ENCODE measurements at places on chromosomes 5 and 9.

GRCh38 chr9:8447601-8448000 is 648.0 kb upstream of the DMAC1 start:
- DNase-seq, result no peak

DNA sequence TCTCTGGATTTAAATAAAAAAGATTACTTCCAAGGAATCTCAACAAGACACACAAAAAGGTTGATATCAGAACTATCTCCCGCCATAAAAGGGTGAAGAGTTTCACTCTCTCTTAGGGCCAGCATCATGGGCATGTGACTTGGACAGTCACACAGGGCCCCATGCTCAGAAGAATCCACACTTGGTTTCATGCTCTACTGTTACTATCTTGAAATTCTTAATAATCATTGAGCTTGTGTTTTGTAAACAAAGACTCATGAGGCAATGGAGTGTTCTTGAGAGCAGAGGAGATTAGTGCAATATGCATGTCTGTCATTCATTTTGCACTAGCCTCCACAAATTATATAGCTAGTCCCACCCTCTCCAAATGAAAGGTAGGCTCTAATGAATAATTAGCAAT is 58.4 kb downstream of the HMHB1 start:
- DNase-seq, result no peak

GRCh38 chr9:29118555-29118954 is 1545.3 kb upstream of the C9orf72 start:
- DNase-seq, result no peak

GRCh38 chr9:121556580-121556979 is 56.9 kb upstream of the GGTA1 start:
- DNase-seq, result no peak

DNA sequence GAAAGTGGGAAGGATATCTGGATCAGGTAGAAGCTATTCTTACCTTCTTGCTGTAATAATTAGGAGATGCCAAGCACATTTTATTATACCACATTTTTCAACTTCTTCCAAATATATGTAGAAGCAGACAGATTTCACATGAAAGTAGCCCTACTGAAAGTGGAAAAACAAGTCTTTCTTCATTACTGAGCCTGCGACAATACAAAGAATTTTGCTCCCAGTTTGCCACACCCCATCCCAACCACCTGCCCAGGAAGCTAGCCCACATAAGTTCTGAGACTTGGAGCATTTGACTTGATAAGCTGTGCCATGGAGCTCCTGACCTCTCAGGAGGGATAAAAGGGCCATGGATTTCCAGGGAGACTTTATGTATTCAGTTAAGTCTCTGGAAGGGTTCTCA is 249.1 kb upstream of the ADCY2 start:
- no peak for DNase-seq

- DNase-seq, result no peak
Measured at GRCh38 chr5:25763781-25764180, 1119.0 kb upstream of the CDH10 start.

DNA sequence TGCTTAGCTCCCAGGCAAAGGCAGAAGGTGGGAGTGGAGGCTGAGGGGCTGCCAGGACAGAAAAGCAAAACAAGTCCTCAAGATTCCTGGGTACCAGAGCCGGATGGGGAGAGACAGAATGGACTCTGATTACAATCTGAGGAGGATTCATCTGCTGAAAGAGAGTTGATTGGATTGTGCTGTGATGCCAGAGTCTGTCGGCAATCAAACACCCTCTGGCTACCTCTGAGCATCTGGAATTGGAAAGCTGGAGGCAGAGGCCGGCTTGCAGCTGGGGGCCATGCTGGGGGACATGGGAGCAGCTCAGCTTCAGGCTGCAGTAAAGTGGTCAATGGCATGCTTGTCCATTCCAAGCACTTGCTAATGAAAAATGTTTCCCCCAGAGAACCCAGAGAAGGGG is 59.3 kb downstream of the ASTN2 start:
- no peak for DNase-seq

- DNase-seq, result peak; percentile 64
Measured at GRCh38 chr5:14665101-14665822, 744 bp downstream of the OTULIN start.

DNA sequence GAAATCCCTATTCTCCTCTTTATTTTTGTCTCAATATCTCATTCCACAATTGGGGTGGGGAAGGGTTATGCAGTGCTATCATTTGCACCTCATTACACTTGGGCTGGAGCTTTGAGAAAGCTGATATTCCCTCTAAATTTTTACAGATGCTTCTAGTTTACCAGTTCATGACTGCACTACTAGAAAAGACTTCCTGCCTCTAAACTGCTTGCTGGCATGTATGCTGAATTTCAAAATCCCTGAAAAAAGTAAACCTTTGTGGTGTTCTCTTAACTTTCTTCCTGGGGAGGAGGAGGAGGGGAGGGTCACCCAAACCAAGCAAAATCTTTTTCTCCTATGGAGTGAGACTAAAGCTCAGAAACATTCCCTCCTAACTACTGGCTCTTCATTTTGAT is 45.1 kb downstream of the BNC2 start:
- DNase-seq, result no peak

- no peak for DNase-seq
Measured at GRCh38 chr5:43000111-43000840, 39.8 kb downstream of the ANXA2R start.

GRCh38 chr5:65952259-65952658 is 25.9 kb downstream of the ERBIN start:
- DNase-seq, result no peak

DNA sequence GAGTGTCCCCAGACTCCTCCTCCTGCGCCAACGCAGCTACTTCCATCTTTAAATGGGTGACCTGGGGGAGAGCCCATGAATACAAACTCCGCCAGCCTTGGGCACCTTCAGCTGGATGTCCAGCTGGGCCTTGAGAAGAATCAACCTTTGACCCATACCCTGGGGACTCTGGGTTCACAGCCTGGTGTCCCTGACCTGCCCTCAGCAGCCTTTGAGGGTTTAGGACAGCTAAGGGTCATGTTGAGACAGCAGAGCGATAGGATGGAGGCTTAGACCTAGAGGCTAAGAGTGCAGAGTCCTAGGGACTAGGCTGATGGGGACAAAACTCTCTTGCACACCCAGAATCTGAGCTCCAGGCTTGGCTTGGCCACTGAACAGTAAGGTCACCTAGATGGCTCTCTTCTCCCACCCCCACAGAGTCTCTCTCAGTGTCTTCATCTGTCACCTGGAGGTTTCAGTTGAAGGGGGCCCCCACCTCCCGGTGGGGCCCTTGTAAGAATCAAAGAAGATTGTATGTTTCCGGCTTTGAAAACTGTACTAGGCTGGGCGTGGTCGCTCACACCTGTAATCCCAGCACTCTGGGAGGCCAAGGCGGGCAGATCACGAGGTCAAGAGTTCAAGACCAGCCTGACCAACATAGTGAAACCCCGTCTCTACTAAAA is 6.7 kb upstream of the AQP3 start:
- no peak for DNase-seq

- DNase-seq, result no peak
Measured at GRCh38 chr9:92795598-92796336, 31.1 kb upstream of the BICD2 start.

DNA sequence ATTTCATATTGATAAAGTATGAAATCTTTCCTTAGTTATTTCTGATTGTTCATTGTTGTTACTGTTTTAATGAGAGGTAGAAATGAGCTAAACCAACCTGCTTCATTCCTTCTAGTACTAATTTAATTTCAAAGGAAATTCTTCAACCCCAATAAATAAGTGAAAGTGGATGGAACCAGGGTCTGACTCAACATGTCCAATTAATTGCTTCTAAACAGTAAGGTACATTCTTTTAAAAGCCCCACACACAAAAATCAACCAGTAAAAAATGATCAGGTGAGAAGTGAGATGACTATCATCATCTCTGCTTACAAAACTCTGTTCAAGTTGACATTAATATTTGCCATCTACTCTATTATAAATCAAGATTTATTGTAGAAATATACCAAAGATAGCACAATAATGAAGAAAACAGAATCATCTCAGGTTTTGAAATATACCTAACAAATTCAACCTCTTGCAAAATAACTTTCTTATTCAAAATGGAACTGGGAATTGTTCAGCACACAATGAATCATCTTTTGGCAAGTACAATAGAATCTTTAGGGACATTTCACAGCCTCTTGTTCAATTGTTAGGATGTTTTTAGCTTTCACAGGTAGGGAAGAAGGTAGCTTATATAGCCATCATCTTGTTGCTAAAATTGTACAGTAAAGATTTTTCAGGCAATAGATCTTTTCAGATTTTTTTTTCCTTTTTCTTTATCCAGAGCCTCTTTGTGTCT is 114.5 kb downstream of the RPS23 start:
- no peak for DNase-seq

DNA sequence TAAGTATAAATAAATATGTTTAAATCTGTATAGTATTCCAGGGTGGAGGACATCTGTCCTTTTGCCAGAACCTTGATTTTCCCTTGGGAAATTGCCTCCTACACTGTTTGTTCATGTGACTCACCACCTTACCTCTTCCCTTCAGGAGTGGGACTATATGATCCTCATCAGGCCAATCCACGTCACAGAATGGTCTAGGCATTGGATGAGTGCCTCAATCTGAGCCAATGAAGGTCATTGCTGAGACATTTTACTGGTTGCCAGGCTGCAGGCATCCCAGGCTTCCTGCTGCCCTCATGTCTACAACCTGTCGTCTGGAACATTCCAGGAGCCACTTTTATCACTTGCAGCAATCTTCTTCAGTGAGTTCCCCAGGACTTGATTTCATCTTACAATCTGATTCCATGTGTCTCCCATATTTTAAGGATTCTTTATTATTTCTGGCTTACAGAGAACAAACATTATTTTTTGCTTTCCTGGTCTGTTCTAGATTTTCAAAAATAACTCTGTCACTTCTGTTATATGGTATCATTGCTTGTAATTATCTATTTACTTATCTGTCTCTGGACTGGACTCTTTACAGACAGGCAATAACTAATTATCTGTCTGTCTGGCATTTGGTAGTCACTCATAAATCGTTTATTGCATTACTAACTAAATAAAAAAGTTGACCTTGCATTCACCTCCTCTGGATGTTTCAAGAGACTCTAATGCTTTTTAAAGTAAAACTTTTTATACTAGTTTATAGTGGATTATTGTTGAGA is 107.3 kb upstream of the APC start:
- no peak for DNase-seq

DNA sequence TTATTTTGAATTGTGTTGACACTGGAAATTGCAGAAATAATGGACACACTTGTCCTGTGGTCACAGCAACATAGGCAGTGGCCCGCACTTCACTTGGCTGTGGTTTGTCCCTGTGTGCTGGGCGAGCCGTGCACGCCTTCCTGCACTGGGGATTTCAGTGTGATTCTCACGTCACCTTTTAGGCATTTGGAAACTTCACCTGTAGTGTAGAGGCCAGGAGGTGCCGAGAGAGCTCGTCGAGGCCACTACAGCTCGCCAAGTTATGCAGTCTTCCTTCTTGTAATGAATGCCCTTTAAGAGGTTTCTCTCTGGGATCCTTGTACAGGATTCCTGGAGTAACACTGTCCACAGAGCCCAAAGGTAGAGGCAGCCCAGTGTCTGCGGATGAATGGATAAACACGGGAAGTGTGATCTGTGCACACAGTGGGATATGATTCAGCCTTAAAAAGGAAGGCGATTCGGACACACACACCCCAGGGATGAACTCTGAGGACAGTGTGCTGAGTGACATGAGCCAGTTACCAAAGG is 14.7 kb downstream of the TRAF2 start:
- DNase-seq, result no peak

- DNase-seq, result no peak
Measured at GRCh38 chr5:173869316-173869715, 18.8 kb upstream of the CPEB4 start.

- no peak for DNase-seq
Measured at GRCh38 chr9:109488791-109489492, 9.2 kb downstream of the PTPN3 start.

DNA sequence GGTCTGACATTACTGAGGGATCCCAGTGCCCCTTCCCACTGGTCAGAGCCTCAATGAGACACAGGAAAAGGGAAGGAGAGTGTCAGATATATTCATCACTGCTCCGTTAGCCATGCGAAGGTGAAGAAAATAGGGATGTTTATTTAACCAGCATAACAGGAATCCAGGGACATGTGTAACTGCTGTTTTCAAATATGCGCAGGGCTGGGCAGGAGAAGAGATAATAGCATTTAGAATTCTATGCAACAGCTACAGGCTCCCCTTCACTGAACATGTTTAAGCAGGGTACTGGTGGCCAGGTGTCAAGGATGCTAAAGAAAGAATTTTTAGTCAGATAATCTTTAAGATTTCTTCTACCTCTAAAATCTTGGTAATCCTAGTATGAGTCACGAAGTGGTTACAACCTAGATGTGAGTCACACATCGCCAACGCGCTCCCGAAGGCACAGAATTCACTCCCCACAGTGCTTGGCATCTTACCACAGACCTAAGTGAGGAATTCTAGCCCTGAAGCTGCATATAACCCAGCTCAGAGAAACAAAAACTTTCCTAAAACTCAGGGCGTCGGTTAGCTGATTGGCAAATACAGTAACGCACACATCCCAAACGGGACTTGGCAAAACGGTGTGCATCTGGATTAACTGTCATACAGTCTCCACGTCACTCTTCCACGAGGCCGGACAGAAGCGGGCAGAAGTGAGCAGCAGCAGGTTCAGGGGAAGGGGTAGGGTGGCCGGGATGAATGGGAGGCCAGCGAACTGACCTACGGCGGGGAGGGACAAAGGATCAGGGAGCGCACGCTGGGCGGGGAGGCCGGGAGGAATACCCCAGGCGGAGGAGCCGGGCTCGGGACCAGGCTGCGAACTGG is 1.1 kb downstream of the CTNNAL1 start:
- peak; percentile 68 for DNase-seq

GRCh38 chr5:72012906-72013305 is 94.4 kb upstream of the MAP1B start:
- no peak for DNase-seq

DNA sequence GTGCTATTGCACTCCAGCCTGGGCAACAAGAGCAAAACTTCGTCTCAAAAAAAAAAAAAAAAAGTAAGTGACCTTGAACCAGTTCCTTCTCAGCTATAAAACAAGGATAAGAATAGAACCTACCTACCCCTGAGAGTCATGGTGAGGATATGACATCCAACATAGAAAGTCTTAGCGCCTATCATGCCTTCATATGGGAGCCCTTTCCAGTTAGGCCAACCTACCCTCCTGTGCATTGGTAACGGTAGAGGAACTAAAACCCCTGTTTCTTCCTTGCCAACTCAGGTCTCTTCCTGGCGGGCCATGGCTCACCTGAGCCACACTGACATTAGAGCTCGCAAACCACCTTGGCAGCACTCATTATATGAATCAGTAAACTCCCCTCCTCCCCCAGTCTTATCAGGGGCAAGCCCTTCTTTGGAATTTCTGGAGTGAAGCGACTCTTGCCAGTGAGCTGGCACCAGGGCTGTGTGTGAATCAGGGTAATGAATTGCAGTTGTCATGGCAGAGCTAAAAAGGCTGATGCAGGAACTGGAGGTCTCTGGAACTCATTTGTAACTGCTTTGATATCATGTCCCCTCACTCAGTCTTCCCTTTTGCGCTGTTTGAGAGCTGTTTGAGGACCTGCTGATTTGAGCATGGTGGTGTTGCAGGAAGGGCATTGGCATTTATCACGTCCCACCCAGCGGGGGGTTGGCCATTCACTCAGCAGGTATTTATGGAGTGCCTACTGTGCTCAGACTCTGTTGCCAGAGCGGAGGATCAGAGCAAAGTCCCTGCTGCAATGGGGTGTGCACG is 10.3 kb downstream of the WWC1 start:
- DNase-seq, result no peak

- peak; percentile 82 for DNase-seq
Measured at GRCh38 chr5:148733601-148734438, 79.5 kb upstream of the HTR4 start.

Data from NB4 (cell line).